ENCODE measurements at places on chromosomes 1 and 21.

GRCh38 chr21:32611471-32611997 is 643 bp downstream of the CFAP298 start:
- DNase-seq, result no peak

GRCh38 chr1:84755216-84755615 is 65.0 kb upstream of the SSX2IP start:
- DNase-seq, result no peak

DNA sequence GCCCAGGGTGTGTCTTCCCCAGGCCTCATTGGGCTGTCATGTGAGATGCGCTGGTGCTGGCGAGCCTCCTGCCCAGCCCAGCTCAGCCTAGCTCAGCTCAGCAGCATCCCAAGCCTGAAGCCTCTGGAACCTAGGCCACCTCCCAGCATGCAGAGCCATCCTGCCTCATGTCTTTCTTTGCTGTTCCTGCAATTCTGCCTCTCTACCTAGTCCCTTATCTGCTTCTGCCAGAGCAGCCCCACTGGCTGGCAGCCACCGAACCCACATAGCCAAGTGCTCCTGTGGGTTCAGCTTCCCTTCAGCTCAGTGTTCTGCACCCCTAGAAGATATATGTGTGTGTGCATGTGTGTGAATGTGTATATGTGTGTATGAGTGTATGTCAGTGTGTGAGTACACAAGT is 291.5 kb upstream of the VAMP3 start:
- DNase-seq, result no peak

DNA sequence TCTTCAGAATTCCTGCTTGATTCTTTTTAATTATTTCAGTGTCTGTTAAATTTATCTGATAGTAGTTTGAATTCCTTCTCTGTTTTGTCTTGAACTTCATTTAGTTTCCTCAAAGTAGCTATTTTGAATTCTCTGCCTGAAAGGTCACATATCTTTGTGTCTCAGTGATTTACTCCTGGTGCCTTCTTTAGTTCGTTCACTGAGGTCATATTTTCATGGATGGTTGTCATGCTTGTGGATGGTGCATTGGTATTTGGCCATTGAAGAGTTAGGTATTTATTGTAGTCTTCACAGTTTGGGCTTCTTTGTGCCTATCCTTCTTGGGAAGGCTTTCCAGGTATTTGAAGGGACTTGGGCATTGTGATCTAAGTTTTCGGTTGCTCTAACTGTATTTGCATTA is 267.9 kb downstream of the HHAT start:
- no peak for DNase-seq
